ENCODE measurements at places on chromosomes 7 and 10.
A peak's percentile ranks its signal among the peaks of the same experiment; 100 is the strongest.

DNA sequence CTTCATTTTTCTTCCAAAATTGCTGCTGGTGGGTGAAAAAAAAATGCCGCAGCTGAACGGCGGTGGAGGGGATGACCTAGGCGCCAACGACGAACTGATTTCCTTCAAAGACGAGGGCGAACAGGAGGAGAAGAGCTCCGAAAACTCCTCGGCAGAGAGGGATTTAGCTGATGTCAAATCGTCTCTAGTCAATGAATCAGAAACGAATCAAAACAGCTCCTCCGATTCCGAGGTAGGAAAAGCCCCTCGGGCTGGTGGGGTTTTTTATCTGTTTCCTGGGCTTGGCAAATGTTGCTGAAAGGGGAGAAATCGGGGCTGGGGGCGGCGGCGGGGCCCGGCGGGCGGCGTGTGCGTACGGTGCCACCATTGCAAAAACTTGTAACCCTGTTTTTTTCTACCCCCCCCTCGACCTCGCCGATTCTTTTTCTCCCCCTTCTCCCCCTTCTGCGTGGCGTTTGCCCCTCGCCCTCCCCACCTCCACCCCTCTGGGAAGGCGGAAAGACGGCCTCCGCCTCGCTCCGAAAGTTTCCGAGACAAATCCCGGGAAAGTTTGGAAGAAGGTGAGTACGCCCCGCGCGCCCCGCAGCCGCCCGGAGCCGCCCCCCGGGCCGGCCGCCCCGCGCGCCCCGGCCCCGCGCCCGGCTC, 789 bp downstream of the TCF7L2 start:
- H3K4me1 ChIP-seq, result peaks cover 21% of the 10 kb centered on the region
- H3K27ac ChIP-seq, result peak overlapping the region; percentile 89
- no peak for DNase-seq
- peaks cover 56% of the 10 kb centered on the region for H3K27me3 ChIP-seq
- peaks cover 3% of the 10 kb centered on the region for H3K36me3 ChIP-seq

DNA sequence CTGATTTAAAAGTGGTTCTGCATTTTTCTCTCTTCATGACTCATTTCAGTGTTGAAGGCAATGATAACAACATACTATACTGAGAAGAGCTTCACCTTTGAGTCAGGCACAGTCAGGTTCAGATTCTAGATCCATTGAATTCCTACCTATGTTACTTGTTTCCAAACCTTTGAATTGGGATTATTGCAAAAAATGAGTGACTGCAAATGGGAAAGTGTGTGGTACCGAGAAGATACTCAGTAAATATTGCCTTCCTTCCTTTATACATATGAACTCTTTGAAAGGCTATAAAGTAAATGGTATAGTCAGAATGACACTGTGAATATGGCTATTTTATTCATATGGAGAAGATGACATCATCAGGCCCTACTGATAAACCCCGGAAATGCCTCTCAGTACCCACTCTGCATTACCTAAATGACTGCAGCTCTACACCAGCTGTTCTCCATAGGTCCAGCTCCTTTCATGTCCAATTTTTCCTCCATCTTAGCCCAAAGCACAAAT, 66.7 kb upstream of the FGL2 start:
- H3K36me3 ChIP-seq, result no peaks in the 10 kb centered on the region
- no peaks in the 10 kb centered on the region for H3K27me3 ChIP-seq
- H3K4me3 ChIP-seq, result no peak overlapping the region
- peaks cover 21% of the 10 kb centered on the region for H3K4me1 ChIP-seq

- H3K27ac ChIP-seq, result no peak overlapping the region
- H3K4me1 ChIP-seq, result peaks cover 4% of the 10 kb centered on the region
- no peak overlapping the region for H3K4me3 ChIP-seq
- H3K27me3 ChIP-seq, result peaks cover 53% of the 10 kb centered on the region
Observed at GRCh38 chr7:1645476-1645875, 24.6 kb upstream of the ELFN1 start.

DNA sequence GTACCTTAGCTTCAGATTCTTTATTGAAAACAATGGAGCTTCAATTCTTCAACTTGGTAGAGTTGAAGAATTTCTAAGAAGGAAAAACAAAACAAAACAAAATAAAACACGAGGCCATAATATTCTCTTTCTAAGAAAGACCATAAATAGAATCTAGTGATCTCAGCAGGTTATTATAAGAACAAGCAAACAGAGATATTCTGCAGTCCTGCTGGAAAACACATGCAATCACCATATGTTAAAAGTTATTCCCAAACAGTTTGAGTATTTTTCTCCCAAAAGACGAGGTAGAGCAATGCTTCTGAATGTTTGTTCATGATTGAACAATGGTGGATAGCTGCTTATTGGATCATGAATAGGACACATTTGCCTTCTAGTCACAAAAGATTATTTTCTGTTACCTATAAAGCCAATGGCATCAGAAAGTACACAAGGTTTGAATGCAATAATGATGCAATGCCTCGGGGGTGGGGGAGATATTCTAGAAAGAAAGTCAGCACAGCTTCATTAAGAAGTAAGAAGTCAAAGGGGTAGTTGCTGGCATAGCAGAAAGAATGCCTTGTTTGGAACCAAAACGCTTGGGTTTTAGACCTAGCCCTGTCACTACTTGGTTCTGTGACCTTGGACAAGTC, 59.3 kb downstream of the CREB3L2 start:
- H3K36me3 ChIP-seq, result peaks cover 21% of the 10 kb centered on the region
- no peak overlapping the region for H3K4me3 ChIP-seq
- H3K4me1 ChIP-seq, result peaks cover 5% of the 10 kb centered on the region
- H3K27me3 ChIP-seq, result no peaks in the 10 kb centered on the region
- H3K27ac ChIP-seq, result no peak overlapping the region

GRCh38 chr7:24808518-24808917, 51.3 kb upstream of the GSDME start:
- DNase-seq, result no peak
- H3K4me1 ChIP-seq, result no peaks in the 10 kb centered on the region
- H3K27me3 ChIP-seq, result no peaks in the 10 kb centered on the region
- no peak overlapping the region for H3K4me3 ChIP-seq
- H3K36me3 ChIP-seq, result peaks cover 36% of the 10 kb centered on the region
- no peak overlapping the region for H3K27ac ChIP-seq

DNA sequence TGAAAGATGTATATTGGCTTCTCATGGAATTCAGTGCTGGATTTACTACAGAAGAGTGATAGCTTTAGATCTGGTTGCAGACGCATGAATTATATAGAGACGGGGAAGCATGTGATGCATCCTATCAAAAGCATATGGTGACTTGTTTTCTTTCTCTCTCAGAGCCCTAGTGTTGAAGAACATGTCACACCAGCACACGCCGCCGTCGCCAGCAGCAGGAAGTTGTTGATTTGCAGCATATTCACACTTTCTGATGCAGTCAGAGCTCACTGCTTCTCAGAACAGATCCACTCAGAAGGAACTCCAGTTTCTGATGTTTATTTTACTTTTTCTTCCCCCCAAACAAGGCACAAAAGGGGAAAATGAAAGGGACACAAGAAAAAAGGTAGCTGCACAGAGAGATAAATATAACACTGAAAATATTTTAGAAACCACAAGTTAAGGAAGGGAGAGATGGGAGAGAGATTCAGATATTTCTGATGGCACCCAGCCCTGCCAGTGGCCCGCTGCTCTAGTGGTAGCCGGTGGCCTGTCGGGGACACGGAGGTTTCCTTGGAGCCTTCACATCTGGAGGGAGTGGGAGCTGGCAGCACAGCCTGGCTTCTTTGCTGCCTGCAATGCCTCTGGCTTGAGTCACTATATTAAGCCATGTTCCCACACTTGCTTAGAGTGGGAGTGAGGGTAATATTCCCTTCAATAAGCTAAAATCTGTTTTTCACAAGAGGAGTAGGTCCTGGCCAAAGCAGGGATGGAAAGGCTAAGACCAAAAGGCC, 123.2 kb downstream of the NRP1 start:
- no peak overlapping the region for H3K27ac ChIP-seq
- peaks cover 8% of the 10 kb centered on the region for H3K4me1 ChIP-seq
- no peaks in the 10 kb centered on the region for H3K27me3 ChIP-seq
- DNase-seq, result no peak
- H3K4me3 ChIP-seq, result no peak overlapping the region
- H3K36me3 ChIP-seq, result no peaks in the 10 kb centered on the region

GRCh38 chr7:111051832-111052231, 39.1 kb upstream of the LRRN3 start:
- no peaks in the 10 kb centered on the region for H3K27me3 ChIP-seq
- no peak overlapping the region for H3K4me3 ChIP-seq
- no peak overlapping the region for H3K27ac ChIP-seq
- peaks cover 1% of the 10 kb centered on the region for H3K4me1 ChIP-seq

DNA sequence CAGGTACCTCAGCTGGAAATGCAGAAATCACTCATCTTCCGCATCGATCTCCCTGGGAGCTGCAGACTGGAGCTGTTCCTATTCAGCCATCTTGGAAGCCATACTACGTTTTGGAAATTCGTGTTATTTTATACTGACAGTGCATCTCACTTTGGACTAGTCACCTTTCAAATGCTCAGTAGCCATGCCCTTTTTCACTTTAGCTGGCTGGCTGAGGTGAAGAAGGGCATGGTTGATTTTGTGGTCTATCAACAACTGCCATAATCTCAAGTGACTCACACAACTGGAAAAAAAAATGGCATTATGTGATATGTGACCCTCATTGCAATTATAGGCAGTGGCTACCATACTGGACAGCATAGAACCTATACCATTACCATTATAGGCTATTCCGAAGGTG, 100.5 kb downstream of the CCDC71L start:
- peaks cover 5% of the 10 kb centered on the region for H3K27me3 ChIP-seq
- H3K36me3 ChIP-seq, result no peaks in the 10 kb centered on the region
- DNase-seq, result no peak
- H3K4me3 ChIP-seq, result no peak overlapping the region

DNA sequence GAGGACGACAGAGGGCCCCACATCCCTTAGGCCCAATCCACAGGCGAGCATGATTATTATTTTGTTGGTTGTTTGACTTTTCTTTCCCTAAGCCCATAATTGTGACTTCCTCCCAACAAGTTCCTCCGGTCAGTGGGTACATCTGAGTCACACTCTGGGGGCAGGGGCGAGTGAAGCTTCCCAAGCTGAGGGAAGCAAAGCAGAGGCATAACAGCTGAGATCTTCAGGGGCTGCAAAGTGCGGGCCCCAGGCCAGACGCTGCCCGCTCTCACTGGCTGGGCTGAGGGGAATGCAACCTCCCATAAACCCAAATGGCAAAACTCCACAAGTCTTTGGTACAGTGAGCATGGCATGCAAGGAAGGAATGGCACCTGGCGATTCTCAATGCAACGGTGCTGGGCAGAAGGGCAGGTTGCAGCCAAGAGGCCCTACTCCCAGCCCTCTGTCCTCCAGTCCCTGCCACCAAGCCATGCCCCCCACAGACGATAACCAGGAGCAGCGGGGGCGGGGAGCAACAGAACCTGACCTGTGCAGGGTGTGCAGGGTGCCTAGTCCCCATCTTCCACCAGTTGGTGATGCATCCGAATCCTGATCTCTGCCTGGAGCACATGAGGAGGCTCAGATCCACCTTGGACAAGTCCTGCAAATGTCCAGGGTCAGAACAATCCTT, 25.3 kb downstream of the TNS3 start:
- no peaks in the 10 kb centered on the region for H3K36me3 ChIP-seq
- no peak overlapping the region for H3K27ac ChIP-seq

- no peak overlapping the region for H3K4me3 ChIP-seq
- H3K27ac ChIP-seq, result peak overlapping the region; percentile 63
- H3K4me1 ChIP-seq, result peaks cover 19% of the 10 kb centered on the region
- peak; percentile 39 for DNase-seq
- H3K36me3 ChIP-seq, result no peaks in the 10 kb centered on the region
Observed at GRCh38 chr10:125982260-125982948, 86.0 kb downstream of the FANK1 start.

DNA sequence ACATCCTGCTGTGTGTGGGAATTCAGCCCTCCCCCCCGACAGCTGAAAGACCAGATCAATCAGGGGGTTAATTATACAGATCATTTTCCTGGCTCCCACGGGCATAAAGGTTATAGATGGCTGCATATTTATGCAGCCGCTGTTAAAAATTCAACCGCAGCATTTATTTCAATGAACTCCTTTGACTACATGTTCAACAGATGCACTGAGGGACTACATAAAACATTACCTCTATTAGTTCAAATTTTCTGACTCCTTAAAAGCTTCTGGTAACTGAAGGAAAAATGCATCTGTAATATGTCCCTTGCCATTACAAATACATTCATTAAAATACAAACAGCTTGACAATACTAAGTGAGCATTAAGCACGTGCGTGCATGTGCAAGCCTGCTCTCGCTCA, 49.7 kb upstream of the YAE1 start:
- DNase-seq, result no peak
- H3K27me3 ChIP-seq, result no peaks in the 10 kb centered on the region
- no peak overlapping the region for H3K27ac ChIP-seq

GRCh38 chr7:30460246-30460633, 18.3 kb downstream of the NOD1 start:
- H3K27ac ChIP-seq, result no peak overlapping the region
- H3K36me3 ChIP-seq, result peaks cover 18% of the 10 kb centered on the region
- H3K27me3 ChIP-seq, result no peaks in the 10 kb centered on the region
- no peak overlapping the region for H3K4me3 ChIP-seq
- DNase-seq, result no peak

Data from stimulated activated naive B cell treated with anti-CD40 and anti-IgM and Interleukin-4, amounts not matched to agents 10 μg/mL and 1 μg/mL and 100 μg/mL, for 72 hours (primary cell).